ENCODE measurements at places on chromosomes 16 and 17.

DNA sequence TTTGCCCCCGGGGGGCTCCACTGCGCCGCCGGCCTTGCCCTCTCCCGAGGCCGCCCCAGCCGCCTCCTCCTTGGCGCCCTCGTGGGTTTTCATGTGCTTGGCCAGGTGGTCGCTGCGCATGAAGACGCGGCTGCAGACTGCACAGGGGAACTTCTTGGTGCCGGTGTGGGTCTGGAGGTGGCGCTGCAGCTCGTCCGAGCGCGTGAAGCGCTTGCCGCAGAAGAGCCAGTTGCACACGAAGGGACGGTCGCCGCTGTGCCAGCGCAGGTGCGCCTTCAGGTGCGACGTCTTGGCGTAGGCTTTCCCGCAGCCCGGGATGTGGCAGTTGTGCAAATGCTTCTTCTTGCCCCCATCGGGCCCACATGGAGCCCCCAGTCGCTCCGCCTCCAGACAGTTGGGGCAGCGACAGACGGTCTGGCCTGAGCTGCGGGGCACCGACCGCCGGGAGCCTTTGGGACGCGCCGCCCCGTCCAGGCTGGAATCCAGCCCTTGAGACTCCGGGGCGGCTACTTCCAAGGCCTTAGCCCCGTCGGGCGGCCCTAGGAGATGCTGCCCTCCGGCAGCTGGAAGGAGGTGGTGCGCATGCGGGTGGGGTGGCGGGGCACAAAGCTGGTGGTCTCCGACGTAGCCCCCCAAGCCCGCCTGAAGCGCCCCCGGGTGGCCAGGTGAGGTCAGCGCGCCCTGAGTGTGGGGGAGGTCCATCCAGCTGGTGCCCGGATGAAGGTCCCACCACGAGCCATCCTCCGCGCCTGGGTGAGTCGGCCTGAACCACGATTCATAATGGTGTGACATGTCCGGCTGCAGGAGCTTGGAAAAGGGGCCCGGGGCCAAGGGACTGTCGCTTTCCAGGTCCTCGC, 3.4 kb downstream of the SP6 start:
- DNase-seq, result peak; percentile 46

DNA sequence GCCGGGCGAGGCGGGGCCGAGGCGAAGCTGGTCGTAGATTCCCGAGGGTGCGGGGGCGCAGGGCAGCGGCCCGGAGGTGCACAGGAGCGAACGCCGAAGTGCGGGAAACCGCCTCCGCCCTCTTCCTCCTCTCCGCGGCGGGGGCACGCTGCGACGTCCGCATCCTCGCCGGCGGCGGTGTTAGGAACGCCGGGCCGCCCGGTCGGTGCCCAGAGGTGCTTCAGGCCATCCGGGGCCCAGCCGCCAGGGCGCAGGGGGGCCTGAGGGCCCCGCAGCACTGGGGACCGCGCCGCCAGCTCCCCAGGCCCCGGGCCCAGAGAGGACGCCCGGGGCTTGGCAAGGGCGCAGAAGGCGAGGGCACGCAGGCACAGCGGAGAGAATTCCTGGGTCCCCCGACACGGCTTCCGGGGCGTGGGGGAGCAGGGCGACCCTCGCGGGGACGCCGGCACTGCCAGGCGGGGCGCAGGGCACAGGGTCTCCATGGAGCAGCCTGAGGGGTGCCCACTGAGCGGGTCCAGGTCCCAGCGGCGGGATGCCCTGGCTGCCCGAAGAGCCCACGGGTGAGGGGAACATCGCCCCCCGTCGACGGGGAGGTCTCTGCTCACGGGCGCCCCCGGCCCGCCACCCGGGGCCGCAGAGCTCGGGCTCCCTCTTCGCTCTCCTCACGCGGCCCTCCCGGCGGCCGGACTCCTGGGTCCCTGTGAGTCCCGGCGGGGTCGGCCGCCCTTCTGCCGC, 576 bp downstream of the EPOP start:
- DNase-seq, result peak; percentile 53

DNA sequence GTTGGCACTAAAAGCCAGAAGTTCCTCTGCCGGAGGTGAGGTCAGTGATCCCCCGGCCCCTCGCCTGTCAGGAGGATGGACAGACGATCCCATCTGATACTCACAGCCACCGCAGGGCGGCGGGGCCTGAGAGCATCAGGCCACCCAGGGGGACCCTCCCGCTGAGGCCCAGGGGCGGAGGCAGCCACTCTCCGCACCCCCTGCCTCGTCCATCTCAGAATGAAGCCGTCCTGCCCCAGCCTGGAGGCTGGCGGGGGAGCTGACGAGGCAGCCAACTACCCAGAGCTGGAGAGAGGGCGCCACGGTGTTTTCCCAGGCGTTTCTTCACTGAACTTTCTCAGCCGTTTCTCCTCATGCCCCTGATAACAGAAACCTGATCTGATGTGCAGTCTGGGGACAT, 22.6 kb downstream of the TPSD1 start:
- no peak for DNase-seq

DNA sequence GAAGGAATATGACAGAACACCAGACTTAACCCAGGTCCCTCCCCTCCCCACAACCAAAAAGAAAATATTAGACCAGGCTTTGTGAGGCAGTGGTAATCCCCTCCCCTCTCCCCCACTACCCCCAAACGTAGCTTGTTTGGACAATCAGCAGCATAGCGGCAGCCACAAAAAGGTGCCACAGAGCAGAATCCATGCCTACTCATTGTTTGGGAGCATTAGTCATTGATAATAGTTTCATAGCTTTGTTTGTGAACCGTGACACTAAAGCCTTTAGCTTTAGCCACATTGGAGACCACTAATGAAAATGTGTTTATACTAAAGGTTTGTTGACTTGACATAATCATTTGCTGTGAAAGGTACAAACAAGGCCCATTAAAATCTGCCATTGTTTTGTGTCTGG, 65.1 kb downstream of the NUP93 start:
- no peak for DNase-seq

DNA sequence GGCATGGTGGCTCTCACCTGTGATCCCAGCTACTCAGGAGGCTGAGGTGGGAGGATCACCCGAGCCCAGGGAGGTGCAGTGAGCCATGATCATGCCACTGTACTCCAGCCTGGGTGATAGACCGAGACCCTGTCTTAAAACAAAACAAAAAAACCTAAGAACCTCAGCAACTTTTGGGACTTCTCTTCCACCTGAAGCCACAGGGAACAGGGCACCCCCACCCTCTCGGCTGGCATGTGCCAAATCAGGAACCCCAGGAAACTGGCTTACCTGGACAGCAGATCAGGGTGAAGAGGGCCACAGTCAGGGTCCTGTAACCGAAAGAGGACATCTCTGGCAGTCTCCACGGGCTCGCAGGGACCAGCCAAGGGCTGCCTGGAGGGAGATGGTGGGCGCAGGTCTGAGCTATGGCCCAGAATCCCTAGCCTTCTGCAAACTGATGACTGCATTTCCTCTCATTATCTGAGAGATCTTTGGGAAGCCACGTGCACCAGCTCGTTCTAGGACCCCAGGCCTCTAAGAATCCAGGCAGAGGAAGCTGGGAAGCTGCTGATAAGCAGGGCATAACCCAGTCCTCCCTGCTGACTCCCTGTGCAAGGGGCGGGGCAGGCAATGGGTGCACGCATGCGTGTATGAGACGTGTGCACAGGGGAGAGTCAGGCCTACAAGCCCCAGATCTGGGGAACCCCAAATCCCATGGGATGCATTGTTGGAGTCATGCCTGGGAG, 8.4 kb downstream of the PRR29 start:
- peak; percentile 16 for DNase-seq

DNA sequence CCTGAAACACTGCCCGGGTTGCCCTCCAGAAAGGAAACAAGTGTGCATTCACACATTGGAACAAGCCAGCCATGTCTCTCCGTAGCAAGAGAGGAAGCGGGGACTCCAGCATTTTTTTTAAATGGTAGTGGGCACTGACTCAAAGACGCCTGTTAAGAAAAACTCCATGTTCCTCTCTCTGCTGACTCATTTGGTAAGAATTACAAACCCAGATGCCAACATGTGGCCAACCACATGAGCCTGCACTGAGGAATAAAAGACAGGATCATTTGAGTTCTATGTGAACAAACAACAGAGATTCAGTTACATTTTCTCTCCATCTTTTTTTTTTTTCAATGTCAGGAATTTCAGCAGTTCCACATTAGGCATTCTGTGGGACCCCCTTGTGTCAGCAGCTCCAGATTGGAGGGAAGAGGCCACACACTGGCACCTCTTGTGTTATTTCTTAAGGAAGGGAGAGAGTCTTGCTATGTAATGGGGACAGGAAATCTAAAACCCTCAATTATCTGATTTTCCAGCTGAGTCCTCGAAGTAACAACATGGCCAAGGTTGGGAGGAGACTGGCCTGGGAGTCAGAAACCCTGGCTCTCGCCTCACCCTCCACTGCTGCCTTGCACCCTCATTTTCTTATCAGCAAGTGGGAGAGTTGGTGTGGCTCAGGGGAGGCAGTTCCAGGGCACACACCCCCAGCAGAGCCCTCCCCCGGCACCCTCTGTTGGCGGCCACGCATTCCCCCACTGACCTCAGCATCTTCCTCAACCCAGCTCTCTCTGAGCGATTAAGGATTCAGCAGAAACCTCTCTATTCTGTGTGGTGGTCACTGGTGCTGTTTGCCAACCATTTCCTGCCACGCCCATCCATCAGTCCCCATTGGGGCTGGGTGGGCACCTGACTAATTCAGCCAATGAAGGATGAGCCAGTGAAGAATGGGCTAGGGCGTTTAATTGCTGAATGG, 173.0 kb downstream of the FOXL1 start:
- no peak for DNase-seq

GRCh38 chr16:88035292-88035691, 84.1 kb downstream of the BANP start:
- no peak for DNase-seq

DNA sequence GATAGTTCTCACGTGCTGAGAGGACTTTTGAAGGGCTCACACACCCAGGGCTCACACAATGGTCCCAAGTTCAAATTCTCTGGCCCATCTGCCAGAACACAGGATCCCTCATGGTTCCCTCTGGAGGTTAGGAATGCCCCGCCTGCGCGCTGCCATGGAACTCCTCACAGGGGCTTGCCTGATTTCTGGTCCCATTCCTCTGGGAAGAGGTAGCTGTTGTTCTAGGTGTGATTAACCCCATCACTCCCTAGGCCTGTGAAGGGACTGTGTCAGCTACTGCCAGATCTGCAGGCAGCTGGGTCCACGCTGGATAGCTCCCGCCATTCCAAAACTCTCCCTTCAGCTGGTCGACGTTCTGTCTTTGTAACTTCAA, 2.3 kb upstream of the ARMC5 start:
- no peak for DNase-seq

DNA sequence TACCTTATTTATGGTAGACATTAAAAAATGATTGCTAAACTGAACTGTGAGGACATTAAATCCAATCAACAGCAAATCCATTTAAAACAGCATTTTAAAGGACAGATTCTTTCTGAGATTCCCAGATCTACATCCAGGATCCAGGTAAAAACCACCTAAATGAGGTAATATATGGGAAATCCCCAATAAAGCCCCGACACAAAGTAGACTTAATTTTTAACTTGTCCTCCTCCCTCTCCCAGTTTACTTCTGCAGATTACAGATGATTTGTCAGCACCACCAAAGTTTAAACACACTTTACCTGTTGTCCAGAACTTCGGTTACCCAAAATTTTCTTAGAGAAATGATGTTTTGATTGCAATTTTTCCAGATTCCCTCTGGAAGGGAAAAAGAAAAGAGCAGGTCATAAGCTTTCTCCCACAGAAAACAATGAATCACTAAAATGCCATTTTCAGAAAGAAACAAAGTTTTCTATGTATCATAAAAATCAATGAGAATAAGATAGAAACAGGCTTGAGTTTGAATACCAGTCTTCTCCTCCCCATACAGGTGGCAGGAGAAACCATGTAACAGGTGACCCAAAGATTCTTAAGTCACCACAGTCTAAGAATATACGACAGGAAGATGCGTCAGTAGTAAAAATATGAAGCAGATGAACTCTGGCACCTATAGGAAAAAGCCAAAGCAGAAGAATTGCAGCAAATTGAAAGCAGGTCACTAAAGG, 22.8 kb downstream of the GJC1 start:
- DNase-seq, result no peak

- DNase-seq, result no peak
Observed at GRCh38 chr17:27247071-27247957, 46.6 kb upstream of the WSB1 start.

GRCh38 chr17:82399601-82400101, 18.5 kb upstream of the HEXD start:
- no peak for DNase-seq

GRCh38 chr16:21076186-21076883, 74.3 kb downstream of the DNAH3 start:
- no peak for DNase-seq

GRCh38 chr16:68289621-68290329, 21.0 kb downstream of the SLC7A6OS start:
- DNase-seq, result peak; percentile 56

- DNase-seq, result peak; percentile 19
Observed at GRCh38 chr17:78271419-78272170, 40.2 kb downstream of the TMEM235 start.

DNA sequence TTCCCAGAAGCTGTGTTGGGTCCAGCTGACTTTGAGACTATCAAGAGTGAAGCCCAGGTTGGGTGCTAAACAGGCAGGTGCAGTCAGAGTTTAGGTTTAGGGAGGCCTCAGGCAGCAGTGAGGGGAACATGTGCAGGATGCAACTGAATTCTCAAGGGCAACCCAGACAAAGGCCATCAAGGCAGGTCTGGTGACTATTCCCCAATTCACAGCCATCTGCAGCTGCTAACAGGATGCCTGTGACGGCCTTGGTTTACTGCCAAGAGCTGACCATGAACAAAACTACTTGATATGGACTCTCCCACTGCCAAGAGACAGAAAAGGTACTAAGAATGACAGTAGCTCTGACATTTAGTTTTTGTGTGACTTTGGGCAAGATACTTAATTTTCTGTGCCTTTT, 45.2 kb upstream of the BCAR1 start:
- no peak for DNase-seq

- no peak for DNase-seq
Observed at GRCh38 chr17:55996826-55997225, 156.4 kb upstream of the ANKFN1 start.

DNA sequence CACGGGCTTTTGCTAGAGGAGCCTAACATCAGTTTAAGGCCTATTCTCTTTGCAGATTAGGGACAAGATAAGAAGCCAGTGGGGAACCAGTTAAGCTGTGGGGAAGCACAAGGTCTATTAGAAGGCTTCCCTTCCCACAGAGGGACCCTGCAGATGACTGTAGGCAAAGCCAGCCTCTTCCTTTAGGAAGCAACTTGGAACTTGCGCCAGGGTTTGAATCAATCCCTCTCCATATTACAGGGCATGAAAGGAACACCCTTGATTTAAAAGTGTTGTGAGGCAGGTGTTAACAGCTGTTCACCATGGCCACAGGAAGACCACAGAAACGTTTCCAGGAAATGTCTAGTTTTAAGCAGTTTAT, 77.3 kb downstream of the RPTOR start:
- no peak for DNase-seq

DNA sequence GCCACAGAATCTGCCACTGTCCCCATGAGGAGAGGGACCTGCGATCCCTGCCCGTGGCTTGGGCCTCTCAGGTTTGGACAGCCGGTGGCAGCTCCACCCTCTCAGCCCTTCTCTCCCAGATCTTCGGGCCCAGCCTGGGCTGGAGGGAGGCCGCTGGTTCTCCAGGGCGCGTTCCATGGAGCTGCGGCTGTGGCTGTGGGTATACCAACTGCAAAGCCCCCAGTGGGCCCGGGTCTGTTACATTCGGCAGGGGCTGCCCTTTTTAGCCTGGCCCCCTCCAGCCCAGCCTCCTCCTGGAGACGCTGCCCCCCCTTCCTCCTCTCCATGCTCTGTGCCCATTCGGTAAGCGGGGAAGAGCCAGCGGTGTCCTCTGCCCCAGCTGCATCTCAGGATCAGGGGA, 64.7 kb upstream of the ZNF469 start:
- no peak for DNase-seq
